ENCODE measurements at places on chromosomes 11 and 22.

DNA sequence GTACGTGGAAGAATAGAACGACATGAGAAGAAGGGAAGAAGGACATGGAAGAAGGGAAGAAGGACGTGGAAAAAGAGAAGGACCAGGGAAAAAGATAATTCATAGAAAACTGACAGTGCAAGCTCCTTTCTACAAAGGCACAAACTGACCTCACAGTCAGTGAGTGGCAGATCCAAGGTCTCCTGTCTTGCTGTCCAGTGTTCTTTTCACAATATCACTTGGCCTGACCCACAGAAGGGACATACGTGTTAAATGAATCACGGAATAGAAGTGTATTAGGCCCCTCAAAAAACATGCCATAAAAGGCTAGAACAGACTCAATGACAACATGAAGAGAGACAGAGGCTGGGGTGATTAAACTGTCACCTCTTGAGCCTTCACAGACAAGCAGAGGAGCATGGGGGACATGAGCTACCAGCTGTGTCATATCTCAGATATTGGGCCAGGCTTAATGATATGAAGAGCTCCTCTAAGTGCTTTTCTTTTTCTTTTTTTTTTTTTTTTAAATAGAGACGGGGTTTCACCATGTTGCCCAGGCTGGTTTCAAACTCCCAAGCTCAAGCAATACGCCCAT lies 4.6 kb downstream of the ASCC2 start:
- no peak for DNase-seq

- no peak for DNase-seq
Measured at GRCh38 chr11:84722583-84723108, 904.5 kb downstream of the DLG2 start.

DNA sequence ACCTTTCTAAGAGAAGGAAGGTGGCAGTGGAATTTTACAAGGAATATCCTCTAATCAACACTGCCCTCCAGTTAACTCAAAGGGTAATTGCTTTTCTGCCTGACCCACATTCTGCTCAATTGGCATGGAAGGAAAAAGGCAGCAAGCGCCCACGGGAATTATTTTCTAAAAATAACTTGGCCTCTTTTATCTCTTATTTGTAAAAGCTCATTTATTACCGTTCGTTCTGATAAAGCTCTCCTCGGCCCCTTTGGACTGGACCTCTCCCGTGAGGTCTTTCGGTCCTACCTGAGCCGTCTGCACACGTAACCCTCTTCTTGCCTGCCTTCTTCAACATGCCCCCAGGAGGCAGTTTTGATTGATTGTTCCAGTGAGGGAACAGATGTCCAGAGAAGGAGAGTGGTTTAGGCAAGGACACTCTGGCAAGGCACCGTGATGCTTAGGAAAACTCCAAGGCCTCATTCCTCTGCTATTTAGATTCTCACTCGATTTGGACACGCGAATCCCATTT lies 53.2 kb upstream of the CRTAM start:
- no peak for DNase-seq

- DNase-seq, result no peak
Measured at GRCh38 chr22:43726322-43726721, 85.8 kb downstream of the EFCAB6 start.

DNA sequence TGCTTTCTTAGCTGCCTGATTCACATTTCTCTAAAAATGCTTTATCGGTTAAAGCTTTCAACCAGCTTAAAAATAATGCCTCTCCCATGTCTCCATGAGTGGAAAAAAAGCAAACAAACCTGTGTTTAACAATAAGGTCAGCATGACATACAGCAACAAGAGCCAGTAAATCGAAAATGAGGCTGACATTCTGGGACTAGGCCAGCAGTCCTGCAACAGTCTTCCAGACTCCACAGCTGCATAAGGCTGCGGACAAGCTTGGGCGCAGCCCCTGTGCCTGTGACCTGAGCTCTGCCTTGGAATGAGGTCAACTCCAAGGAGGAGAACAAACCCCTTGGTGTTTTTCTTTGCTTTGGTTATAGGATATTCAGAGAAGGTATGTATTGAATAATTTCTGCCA lies 95.5 kb downstream of the PGR start:
- DNase-seq, result no peak
